ENCODE measurements at places on chromosomes 13 and 19.

DNA sequence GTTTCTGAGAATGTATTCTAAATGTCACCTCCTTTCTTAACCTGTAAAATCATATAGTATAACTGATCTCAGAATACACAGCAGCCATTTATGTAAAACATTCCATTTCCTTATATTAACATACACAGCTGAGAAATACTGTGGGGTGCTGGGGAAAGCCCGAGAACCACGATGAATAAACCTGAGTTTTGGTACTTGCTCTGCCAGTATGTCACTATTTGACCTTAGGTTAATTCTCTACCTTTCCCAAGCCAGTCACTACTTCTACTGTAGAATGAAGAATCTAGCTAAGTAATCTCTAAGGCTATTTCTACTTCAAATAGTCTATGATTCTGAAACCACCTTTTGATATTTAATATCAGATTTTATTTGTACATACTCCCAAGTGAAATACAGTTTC is 173.7 kb downstream of the TBC1D4 start:
- no peak for DNase-seq

DNA sequence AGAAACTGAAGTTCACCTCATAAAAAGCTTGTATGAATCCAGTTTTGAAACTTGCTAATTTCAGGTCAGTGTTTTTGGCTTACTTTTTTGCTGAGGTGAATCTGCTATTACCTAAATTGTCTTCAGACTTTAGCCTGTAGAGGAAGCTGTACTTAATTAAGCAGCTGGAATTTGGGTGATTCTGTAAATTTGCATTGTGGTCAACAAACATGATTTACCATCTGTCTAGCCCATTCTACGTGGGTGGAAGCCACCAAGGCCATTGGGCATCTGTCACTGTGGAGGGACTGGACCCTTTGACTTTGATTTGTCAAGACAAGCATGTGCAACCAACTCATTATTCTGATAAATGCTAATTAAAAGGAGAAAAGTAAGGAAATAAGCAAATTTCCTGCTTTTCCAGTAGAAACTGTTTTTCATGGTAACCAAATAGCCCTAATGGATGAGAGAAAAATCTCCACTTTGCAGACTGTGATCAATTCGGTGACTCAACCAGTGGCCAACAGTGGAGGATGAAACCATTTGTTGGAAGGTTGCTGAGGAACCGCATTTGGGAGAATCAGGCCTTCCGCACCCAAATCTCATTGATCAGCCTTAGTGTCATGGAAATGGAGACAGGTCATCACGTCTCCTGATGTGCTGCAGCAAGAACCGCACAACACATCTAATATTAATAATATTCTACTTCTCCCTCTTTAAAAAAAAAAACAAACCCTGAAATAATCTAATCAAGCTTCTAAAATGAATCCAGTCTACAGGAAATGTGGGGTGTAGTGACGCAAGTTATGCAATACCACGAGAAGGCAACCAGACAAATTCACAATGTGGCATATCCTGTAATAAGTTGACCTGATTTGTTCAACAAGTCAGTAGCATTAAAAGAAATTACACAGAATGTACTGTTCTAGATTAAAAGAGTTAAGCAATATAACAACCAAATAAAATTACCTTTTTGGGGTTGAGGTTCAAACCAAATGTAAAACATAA is 54.3 kb downstream of the GARRE1 start:
- DNase-seq, result no peak

DNA sequence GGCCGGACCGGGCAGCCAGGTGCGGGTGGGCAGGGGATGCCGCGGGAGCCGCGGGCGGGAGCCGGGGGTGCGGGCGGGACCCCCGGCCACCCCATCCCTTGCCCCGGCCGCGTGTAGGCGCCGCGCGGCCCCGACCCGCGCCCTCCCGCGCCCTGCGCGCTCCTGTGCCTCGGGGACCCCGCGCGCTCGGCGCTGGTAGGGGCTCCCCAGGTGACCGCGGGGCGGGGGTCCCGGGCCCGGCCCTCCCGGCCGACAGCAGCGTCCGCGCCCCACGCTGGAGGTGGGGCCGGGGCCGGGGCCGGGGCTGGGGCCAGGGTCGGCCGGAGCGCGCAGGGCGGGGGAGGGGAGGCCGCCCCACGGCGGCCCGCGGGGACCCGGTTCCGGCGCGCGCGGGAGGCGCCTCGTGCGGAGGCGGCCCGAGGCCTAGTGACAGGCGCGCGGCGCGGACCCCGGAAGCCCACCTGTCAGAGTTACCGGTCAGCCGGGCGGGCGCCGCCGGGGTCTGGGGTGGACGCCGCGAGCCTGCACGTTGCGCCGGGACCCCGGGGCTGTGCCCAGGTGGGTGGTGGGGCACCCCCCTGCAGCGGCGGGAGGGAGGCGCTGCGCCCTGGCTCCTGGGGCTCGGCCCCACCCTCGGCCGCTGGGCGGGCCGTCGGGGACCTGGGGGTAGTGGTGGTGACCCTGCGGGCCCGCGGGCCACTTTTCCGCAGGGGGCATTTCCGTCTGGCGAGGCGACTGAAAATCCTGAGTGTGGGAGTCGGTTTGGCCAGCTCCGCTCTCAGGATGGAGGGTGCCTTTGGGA is 518 bp downstream of the TFDP1 start:
- peak; percentile 34 for DNase-seq

DNA sequence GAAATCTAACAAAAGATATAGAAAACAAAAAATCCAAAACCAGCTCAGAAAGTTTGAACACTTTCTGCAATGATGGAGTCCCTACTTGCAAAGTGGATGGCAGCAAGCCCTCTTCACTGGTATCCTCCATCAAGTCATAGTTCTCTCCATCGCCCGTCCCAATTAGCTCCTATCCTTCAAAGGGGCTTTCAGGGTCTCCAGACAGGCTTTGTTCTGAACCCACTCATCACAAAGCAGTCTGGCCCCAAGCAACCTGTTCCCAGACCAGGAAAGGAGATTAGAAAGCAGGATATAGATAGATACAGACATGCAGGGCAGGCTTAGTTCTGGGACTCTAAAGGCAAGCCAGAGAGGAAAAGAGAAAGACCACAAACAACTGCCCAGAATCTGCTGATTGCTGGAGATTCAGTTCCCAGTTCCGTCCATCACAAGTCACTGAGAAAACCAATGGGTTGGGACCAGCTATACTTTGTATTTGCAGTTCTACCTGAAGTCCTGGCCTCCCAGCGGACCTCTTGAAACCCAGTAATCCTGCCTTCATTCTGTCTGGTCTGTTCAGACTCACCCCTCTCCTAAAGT is 47.2 kb upstream of the EPHX3 start:
- peak; percentile 30 for DNase-seq

GRCh38 chr19:43524922-43525835 is 1.8 kb downstream of the ETHE1 start:
- no peak for DNase-seq

DNA sequence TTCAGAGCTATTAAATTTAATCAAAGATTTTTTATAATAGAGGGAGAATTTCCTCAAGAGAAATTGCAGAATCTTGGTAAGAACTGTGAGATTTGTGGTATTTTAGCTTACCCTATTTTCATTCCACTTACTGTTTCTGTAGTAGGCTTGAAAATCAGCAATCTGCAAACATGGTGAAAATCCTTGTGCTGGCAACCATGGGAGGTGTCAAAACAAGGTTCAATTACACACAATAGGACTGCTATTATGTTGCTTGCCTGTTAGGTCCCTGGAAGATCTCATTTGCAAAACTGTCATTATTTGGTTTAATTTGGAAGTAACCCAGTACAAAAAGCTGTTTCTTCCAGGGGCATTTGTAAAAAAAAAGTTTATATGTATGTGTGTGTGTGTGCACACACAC is 662.8 kb upstream of the SLITRK6 start:
- no peak for DNase-seq

GRCh38 chr19:23996549-23996948 is 81.9 kb downstream of the ZNF726 start:
- no peak for DNase-seq

DNA sequence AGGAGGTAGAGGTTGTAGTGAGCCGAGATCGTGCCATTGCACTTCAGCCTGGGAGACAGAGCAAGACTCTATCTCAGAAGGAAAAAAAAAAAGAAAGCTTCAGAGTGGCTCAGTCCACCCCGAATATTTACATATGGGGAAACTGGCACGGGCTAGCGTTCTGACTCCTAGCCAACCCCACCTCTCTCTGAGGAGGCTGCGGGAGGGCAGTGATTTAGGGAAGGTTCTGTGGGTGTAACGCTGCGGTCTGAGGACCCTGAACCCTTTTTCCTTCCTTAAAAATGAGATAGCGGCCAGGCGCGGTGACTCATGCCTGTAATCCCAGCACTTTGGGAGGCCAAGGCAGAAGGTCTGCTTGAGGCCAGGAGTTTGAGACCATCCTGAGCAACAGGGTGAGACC is 5.0 kb downstream of the LRRC25 start:
- no peak for DNase-seq

GRCh38 chr19:41415154-41415571 is 12.0 kb downstream of the B3GNT8 start:
- no peak for DNase-seq

DNA sequence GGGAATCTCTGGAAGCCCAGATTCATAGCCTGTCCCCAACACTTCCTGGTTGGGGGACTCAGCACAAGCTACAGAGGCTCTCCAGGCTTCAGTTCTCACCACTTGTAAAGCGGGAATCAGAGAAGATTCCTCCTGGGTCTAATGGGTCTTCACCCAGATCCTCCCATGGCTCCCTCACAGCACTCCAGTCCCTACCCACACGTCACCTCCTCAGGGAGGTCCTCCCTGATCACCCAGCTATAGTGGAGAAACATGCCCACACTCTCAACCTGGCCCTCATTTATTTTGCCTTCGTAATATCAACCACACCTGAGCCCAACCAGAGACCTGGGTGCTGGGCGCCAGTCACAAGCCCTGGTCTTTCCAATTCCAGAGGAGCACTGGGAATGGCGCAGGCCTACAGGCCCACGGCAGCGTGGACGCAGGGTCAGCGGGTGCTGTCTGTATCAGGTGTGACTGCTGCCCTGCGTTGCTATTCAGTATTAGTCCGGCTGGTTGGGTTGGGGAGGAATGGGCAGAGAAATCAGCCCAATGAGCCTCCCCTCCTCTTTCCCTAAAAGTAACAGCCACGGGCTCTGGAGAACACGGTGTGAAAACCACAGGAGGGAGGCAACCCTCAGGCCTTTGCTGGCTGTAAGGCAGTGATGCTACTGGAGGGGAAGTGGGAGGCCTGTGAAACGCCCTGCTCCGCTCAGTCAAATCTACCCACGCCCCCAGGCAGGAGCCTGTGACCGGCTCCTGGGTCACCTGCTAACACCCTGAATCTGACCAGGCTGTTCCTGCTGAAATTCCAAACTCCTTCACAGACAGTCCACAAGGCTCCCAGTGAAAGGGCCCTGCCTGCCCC is 5.2 kb downstream of the AKT2 start:
- no peak for DNase-seq

DNA sequence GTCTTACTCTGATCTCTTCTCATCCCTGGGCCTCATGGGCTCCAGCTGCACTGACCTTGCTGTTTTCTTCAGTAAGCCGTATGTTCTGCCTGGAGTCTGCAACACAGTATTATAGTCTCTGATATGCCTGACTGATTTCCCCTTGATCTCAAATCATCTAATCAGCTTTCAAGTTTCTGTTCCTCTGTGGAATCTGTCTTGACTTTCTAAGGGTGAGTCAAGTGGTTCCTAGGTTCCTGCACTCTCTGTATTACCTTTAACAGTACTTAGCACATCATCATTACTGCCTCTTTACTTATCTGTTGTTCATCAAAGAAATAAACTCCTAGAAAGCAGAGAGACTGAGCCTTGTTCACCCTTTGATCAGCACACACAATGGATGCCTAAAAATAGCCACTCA is 350.7 kb downstream of the LMO7 start:
- DNase-seq, result no peak

- DNase-seq, result no peak
Measured at GRCh38 chr19:53971673-53972072, 8.9 kb downstream of the CACNG8 start.

DNA sequence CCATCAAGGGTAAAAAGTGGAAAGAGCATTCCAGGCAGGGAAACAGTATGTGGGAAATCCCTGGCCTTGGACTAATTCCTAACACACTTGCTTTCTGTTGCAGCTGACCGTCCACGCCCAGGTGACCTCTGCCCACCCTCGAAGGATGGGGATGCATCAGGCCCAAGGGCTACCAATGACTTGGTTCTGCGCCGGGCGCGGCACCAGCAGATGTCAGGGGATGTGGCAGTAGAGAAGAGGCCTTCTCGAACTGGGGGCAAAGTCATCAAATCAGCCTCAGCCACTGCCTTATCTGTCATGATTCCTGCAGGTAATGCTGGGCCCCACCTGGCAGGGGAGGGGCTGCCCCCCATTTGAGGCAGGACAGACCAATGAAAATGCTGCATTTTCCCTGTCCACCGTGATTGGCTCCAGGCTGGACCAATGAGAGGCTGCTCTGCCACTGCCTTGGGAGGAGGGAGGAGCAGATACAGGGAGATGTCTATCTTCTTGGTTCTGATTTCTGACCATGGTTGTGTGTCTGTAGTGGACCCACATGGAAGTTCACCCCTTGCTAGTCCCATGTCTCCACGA is 12.6 kb downstream of the DNASE2 start:
- no peak for DNase-seq

DNA sequence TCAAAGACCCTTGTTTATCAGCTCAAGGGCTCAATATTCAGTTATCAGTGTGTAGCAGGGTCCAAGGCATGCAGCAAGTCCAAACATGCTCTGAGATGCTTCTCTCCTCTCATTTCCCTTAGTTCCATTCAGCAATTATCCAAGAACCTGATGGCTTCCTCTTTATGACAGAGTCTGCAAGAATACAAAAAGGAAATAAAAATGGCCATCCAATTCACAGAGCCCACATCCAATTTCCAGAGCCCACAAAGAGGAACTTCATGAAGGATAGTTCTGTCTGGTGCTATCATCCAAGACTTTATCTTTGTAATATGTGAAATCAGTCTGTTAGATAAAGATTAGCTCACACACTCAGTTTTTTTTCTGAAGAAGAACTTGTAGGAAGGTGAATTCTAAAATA is 217.2 kb downstream of the LACC1 start:
- no peak for DNase-seq

DNA sequence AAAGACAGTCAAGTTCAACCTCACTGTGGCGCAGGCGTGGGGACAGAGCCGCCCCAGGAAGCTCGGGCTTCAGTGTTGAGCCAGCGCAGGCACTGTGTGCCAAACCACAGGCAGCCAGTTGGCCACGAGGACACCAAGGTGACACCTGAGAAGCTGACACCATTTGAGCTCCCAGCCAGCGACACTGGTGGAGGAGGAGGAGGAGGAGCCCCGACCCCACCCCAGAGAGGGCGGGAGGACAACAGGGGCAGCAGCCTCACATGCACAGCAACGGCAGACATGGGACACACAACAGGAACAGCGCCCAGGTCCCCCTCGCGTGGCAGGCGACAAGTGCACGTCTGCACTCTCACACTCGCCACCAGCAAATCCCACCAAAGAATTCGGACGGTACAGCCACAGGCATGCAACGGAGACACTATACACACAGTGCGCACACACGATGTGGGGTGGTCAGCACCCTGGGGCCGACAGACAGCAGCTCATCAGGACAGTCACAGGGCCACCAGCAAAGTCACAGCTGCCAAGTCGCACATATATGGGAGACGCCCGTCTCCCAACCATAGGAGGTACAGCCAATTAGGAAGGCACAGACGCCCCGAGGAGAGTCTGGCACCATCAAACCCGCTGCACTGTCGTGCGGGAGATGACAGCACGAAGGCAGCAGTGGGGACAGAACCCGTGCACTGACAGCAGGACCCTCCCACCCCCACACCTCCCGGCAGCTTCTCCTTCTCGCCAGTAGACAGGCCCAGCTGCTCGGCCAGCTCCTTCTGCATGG is 3.4 kb downstream of the EIF3G start:
- DNase-seq, result no peak

Measured in NCI-H524 (cell line).